ENCODE measurements at places on chromosomes 12 and 14.

DNA sequence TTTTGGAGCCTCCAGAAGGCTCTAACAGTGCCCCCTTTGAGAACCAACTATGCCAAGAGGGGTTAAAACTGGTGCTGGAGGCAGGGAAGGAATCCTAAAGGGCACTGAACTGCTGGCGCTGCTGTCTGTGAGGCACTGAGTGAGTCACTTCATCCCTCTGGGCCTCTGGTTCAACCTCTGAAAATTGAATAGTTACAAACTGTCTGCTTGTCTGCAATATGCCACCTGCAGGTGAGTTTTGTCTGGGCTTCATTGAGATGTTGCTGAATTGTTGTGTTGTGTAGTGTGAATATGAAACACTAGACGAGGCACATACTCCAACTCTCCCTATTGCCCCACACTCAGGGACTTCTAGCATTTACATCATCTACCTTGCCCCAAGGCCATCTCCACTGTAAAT, 68.0 kb downstream of the GRIN2B start:
- DNase-seq, result no peak

DNA sequence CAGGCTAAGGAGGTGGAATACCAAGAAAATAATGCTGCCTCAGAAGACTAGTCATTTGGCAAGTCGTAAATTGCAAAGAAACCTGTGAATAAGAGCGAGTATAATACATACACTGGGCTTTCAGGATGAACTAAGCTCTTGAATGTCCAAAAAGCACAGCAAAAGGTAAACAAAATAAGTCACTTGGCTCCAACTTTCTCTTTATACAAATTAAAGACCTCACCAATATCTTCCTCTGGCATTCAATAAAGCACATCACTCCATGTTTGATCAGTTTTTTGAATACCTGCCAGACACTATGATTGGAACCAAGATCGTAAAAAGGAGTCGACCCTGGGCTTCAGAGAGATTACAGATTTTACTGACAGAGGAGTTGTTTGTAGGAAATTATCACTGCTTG, 3.5 kb downstream of the DICER1 start:
- no peak for DNase-seq

DNA sequence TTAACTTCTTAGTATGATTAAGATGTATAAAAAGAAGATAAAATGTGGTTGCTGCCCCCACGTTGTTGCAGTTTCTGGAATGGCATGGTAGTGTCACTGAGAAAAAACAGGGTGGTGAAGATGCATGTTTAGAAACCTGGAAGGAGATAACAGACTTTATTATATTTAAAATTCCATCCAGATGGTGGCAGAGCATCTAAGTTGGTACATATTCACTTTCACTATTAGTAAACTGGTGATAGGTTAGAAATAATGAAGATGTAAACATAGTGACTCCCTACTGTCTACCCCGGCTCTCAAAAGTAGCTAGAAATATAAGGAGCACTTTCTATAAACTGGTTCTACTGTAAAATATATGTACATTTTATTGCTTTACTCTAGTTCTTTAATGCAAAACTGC, 279.3 kb downstream of the NPAS3 start:
- no peak for DNase-seq

DNA sequence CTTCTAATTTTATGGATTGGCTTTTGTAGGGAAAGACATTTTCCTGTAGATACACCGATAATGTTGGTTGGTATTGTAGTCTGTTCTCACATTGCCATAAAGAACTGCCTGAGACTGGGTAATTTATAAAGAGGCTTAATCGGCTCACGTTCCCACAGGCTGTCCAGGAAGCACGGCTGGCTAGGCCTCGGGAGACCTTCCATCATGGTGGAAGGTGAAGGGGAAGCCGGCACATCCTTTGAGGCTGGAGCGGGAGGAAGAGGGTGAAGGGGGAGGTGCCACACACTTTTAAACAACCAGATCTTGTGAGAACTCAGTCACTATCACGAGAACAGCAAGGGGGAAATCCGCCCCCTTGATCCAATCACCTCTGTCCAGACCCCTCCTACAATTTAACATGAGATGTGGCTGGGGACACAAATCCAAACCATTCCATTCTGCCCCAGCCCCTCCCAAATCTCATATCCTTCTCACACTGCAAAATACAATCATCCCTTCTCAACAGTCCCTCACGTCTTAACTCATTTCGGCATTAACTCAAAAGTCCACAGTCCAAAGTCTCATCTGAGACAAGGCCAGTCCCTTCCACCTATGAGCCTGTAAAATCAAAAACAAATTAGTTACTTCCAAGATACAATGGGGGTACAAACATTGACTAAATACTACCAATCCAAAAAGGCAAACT, 66.7 kb upstream of the EIF5 start:
- DNase-seq, result no peak

- DNase-seq, result no peak
Observed at GRCh38 chr12:66453844-66454243, 151.6 kb downstream of the HELB start.

GRCh38 chr12:121494093-121494787, 86.6 kb downstream of the KDM2B start:
- DNase-seq, result peak; percentile 68

- DNase-seq, result no peak
Observed at GRCh38 chr14:99794151-99794780, 1.1 kb downstream of the EML1 start.

DNA sequence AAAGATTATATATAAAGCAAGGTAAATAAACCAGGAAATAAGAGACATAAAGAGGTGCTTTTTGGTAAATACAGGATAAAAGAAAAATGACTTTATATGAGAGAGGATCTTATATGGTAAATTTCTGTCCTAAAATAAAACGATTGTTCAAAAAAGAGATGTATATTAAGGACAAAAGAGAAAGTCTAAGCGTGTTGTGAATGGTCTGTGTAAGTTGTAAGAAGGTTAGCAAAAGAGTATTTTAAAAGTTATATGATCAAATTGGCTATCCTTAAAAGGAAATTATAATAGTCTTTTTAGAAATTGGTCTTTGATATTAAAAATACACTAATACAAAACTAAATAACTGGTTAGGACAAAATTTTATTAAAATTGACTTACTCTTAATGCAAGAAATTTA, 14.1 kb upstream of the ACSM4 start:
- DNase-seq, result no peak

DNA sequence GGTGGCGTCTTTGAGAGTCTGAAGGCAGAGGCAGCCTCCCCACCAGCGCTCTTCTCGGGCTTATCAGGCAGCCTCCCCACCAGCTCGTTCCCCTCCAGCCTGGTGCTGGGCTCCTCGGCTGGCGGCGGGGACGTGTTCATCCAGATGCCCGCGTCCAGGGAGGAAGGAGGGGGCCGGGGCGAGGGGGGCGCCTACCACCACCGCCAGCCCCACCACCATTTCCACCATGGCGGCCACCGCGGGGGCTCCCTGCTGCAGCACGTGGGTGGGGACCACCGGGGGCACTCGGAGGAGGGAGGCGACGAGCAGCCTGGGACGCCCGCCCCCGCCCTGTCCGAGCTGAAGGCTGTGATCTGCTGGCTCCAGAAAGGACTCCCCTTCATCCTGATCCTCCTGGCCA, 11.8 kb downstream of the RNFT2 start:
- no peak for DNase-seq

DNA sequence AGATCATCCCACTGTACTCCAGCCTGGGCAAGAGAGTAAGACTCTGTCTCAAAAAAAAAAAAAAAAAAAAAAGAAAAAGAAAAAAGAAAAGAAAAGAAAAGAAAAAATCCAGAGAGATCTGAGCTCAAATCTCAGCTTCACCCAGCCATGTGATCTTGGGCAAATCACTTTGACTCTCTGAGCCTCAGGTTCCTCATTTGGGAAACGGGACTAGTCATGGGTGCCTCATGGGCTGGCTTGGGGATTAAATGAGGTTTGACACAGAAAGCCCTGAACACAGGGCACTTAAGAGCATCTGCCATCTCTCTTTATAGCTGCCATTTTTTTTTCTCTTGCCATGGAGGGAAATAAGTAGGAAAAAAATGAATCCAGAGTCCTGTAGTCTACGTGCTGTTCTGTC, 86.2 kb upstream of the MYL2 start:
- no peak for DNase-seq

- DNase-seq, result no peak
Observed at GRCh38 chr12:73902260-73902659, 635.4 kb upstream of the ATXN7L3B start.

- DNase-seq, result peak; percentile 59
Observed at GRCh38 chr14:76784881-76785280, 23.6 kb downstream of the VASH1 start.

- DNase-seq, result no peak
Observed at GRCh38 chr12:9735601-9736000, 2.7 kb upstream of the CLECL1 start.

DNA sequence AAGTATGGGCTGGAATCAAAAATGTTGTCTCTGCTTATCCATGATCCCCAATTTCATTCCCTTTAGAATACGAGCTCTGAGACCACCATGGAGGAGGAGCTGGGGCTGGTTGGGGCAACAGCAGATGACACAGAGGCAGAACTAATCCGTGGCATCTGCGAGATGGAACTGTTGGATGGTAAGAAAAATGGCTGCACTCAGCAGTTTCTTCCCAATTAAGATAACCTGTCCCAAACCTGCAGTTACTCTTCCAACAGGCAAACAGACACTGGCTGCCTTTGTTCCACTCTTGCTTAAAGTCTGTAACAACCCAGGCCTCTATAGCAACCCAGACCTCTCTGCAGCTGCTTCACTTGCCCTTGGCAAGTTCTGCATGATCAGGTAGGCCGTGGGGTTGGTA, 6.6 kb upstream of the GAPDH start:
- no peak for DNase-seq

- DNase-seq, result no peak
Observed at GRCh38 chr14:88947646-88948598, 123.5 kb downstream of the TTC8 start.

GRCh38 chr12:113346353-113346752, 11.4 kb upstream of the SLC8B1 start:
- no peak for DNase-seq

DNA sequence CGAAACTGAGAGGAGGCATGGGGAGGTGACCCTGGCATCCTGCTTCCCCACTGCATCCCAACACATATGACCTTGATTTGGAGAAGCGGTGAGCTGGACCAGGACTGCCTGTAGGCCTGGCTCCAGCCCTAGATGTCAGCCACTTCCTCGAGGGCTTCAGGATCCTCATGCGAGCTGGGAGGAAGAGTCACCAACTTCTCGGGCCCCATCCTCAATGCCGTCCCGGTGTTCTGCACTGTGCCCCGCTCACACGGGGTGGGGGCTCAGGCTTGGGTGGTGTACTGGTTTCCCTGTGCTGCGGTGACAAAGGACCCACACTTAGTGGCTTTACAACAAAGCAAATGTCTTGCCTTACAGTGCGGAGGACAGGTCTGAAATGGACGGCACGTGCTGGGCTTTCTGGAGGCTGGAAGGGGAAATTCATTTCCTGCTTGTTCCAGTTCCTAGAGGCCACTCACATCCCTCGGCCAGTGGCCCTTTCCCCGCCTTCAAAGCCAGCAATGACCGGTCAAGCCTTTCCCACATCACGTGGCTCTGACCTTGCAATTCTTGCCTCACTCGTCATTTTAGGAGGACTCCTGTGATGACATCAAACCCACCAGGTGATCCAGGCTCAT, 298.1 kb upstream of the RTL1 start:
- no peak for DNase-seq

DNA sequence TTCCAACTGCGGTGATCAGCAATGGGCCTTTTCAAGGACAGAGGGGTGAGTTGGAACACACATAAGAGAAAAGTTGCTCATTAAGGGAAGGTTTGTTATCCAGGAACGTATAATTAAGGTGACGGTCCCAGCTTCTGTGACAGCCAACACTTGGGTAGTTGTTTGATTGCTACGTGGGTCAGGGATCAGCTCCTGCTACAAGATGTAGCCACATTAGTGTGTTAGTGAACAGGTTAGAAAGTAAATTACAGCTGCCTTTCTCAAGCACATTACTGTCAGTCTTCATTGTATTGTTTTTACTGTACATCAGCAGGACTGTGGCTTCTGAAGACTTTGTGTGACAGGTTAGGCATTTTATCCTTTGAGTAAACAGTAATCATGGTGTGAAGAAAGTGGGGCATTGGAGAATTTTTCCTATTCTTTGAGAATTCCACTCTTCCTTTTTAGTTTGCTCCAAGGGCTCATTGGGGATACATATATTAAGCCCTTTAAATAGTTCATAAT, 230.5 kb downstream of the EGLN3 start:
- no peak for DNase-seq

DNA sequence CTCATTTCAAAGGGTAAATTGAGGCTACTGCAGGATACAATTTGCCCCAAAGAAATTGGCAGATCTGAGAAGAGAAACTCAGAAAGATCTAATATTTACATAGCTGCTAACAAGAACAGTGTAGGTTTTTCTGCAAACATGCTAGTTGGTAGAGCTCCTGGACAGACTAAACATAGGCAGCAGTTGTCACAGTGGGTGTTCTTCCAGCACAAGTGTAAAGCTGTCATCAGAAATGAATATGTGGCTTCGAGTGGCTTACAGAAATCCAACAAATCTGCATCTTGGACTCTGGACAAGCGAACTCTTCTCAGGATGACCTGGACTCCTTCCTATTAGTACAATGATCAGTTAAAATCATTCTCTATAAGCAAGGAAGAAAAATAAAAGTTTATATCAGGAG, 5.9 kb downstream of the CBX5 start:
- DNase-seq, result no peak

DNA sequence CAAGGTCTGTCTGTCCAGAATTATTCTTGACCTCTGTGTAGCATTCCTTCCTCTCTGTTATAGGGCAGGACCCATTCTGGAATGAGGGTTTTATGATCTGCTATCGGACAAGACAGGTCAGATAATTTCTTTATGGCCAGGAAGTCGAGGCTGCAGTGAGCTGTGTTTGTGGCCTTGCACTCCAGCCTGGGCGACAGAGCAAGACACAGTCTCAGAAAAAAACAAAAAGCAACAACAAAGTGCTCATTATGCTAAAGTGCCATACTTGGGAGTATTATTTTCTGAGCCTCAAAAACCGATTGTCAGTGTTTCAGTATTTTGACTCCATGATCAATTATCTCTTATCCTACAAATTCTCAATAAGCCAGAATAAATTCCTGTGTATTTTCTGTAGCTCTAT, 4.1 kb downstream of the CIPC start:
- DNase-seq, result no peak
